ENCODE measurements at places on chromosomes 1 and 21.

DNA sequence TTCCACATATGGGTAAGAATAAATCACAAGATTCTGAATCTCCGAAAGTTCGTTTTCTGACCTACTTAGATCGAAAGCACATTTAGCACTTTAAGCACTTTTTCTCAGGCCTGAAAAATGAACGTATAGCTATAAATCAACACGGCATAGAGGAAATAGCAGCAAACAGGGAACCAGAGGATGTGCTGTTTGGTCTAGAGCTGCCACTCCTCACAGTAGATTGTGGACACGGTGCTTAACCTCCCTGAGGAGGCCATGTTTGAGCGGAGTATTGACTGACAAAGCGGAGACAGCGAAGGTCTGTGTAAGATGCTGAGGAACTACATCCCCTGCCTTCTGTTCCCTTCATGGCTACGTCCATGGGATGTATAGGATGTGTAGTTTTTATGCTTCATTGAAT, 452.8 kb upstream of the NCAM2 start:
- no peak for ATAC-seq

DNA sequence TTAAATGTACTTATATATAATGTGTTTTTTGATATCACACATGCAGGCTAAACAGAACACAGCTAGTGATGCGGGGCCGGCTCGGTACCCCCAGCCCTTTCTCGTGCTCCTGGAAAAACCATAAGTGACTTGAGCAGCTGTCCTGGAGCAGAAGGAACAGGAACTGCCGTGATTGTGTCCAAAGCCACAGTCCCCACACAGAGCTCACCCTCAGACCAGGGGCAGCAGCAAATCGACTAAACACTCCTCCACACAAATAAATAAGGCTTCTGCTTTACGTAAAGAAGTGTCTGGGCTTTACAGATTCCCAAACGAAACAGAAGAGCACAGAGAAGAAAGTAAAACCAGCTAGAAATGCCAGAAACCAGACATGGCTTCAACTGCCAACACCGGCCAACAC, 9.6 kb downstream of the UBE2J2 start:
- no peak for ATAC-seq

- ATAC-seq = no peak
Observed at GRCh38 chr1:172990598-172991215, 60.0 kb downstream of the TNFSF18 start.

- ATAC-seq = no peak
Observed at GRCh38 chr1:232322162-232322734, 307.7 kb downstream of the SIPA1L2 start.

DNA sequence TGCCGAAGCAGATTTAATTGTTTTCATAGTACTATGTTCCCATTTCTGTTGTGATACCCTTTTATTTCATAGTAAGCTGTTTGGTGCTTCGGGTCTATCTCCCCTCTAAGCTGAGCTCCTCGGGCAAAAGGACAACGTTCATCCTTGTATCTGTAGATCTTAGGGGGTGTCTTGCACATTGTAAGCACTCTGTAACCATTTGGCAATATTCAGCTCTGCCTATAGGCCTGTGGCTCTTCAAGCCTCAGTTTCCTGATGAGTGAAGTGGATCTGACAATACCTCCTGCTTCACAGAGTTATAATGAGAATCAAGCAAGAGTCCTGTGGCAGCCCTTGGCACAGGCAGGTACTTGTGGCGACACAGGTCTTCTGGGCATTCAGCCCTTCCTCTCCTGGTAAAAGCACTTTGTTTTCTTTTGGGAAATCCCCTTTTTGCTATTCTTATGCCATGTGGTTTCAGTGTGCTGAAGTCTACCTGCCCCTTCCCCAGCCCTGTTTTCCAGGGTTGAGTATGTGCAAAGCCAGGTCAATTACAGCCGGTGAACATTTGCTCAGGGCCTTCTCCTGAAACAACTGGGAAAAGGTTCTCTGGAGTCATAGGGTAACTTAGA, 8.5 kb upstream of the EXO1 start:
- no peak for ATAC-seq

- ATAC-seq = no peak
Observed at GRCh38 chr1:36387141-36387949, 1.6 kb upstream of the STK40 start.

DNA sequence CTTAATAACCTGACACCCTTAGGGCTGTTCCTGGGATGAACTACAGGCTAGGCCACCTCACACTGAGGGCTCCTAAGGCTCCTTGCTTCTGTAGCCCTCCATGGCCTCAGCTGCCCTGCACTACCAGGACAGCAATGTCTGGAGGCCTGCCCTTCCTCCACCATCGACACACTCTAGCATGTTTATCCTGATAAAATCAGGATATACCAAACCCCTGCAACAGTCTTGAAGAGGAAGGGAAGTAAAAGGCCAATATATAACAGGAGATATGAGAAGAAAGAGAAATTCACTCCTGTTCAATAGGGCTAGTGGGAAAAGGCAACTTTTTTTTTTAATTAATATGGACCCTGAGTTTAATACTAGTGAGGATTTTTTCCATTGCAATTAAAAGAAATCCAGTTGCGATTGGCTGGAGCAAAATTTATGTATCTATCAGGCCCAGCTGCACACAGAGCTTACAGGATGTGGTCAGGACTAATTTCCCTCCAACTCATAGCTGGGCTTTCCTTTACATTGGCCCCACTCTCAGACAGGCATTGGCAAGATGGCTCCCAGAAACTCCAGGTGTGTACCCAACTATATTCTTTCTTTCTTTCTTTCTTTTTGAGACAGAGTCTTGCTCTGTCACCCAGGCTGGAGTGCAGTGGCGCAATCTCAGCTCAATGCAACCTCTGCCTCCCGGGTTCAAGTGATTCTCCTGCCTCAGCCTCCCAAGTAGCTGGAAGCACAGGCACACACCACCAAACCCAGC, 13.5 kb upstream of the ATP2B4 start:
- ATAC-seq = no peak

DNA sequence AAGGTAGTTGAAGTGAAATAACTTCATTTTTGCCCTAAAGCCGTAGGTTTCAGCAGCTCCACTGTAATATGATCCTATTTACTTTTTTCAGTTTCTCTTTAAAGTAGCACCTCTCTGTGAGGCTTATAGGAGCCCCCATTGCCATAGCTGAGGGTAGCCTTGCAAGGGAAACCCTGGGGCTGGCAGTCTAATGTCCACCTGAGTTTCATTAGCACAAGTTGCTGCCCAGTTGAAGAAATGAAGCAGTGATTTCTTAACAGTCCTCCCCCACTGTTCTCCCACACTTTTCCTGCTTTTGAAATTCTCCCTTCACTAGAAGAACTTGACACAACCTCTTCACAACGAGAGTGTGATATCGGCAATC, 1.5 kb downstream of the HMCN1 start:
- no peak for ATAC-seq

DNA sequence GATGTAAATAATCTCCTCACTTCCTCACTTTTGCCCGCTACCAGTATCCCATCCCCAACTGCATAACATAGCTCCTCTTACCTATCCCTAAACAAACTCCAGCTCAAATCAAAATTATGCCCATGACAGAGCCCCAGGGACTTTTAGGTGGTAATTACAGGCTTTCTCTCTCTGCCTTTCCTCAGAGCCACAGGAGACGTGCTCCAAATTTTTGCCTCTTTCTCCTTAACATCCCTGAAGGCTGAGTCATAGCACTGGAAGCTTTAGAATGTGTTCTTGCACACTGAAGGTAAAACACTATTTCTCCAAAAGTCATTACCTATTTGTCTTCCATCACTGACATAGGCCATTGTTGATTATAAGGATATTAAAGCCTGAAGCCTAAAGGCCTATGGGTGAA, 263.5 kb upstream of the PLD5 start:
- ATAC-seq = no peak

DNA sequence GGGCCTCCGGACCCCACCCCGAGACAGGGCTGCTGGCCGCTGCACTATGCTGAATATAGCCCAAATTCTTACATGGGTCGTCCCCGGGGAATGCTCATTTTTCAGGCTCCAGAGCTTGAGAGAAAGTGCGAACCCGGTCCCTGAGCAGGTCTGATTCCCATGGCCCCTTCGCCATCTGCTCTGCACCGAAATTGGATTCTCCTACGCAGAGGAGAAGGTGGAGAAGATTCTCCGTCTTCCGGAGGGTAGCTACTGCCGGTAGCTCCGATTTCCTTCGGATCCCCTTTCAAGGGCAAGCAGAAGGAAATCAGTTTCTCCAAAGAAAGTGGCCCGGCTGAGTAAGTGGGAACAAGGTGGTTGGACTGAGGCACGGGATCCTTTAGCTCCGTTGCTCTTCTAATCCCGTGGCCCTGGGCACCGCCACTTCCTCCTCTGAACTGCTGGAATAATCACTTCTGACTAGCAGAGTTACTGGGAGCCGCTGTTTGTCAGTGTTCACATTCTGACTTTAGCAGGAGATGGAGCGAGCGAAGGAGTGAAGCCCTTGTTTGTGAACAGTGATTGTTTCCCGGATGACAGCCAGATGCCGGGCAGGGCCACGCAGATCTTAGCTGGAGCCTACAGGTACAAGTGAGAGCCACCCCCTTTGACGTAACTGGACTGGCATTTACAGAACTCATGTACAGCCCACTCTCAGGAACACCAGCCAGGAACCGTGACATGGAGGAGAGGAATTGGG, 1.1 kb upstream of the ZNF496 start:
- no peak for ATAC-seq

DNA sequence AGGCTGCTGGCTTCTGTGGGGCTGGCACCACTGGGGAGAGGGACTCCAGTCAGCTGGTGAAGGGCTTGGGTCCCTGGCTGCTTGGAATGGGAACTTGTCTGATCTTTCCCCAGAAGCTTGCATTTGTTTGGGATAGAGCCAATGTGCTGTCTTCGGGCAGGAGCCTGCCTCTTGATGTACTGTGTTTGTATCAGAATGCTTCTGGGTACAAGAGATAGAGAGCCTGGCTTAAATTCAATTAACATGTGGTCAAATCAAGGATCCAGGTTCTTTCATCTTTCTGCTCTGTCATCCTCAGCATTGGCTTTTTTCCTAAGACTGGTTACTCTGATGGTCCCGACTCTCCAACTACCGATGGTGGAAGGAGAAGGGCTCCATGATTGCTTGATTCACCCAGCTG, 16.0 kb upstream of the PROK1 start:
- no peak for ATAC-seq

DNA sequence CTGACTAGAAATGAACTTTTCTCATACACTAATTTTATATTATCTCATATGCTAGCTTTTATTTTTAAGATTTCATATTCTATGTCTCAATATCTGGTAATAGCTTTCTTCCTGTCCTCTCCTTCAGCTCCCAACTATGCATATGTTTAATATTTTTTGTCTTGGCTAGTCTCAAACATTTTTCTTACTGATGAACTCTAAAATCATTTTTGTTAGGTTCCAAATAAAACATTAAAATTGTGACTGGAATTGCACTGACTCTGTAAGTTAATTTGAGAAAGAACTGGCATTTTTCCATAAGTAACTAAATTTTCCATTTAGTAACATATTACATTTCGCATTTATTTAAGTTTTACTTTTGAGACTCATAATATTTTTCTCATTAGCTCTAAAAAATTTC, 368.5 kb upstream of the DPYD start:
- no peak for ATAC-seq

DNA sequence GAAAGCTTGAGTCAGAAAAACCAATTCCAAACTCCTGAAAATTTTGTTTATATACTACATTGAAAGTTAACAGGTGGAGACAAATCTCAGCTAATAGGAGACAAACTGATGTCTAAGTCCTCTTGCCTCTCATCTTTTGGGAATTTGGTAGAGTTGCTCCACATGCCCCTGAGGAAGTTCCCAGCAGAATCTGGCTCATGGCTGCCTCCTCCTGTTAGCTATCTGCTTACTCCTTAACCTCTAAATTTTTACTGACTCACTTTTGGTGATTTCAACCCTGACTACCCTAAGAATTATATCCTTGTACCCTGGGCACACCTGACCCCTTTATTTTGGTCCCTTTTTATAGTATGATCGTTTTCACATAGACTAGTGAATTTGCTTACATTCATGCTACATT, 633.7 kb upstream of the USP24 start:
- no peak for ATAC-seq

- no peak for ATAC-seq
Observed at GRCh38 chr1:174928541-174928940, 71.2 kb upstream of the CACYBP start.

- ATAC-seq = no peak
Observed at GRCh38 chr1:61391730-61392129, 309.4 kb downstream of the NFIA start.

DNA sequence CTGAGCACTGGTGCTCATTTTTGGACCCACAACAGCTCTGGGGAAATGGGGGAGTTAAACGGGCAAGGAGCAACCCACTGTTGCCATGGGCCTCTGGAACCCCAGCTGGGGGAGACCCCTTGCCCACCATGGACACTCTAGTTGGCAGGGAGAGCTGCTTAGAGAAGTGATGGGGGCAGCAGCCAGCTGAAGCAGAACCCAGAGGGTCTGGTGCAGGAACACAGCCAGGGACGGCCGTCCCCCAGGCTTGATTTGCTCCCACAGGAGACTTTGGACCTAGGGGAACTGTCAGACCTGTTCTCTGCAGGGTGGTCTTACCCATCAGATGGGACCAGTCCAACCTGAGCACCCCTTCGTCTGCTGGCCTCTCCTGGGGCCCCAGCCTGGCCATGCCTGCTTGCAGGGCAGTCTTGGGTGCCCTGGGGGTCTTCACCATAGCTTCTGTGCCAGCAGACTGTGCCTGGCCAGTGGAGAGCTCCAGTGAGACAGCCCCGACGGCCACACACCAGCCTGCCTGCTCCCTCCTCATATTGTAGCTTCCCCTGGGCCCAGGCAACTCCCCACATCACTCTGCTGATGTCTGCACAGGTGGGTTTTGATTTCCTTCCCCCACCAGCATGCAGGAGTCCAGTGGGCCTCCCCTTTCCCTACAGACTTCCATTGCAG, 11.3 kb downstream of the SPATC1L start:
- peak; percentile 22 for ATAC-seq

DNA sequence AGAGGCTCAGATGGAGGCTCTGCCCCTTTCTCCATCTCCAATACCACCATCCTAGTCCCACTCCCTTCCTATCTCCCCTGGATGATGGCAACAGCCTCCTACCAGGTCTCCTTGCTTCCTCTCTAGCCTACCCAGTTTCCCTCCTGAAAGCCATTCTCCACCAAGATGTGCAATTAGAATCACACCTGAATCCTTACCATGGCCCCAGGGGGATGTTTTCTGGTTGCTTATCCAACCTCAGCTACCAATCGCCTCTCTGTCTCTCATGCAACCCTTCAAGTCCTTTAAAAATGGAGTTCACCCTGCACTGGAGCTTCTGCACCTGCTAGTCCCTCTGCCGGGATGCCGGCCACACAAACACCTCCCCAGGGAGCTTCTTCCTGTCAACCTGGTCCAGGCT, 2.9 kb downstream of the RCAN1 start:
- no peak for ATAC-seq

GRCh38 chr1:239467730-239468129, 81.4 kb downstream of the CHRM3 start:
- ATAC-seq = no peak

DNA sequence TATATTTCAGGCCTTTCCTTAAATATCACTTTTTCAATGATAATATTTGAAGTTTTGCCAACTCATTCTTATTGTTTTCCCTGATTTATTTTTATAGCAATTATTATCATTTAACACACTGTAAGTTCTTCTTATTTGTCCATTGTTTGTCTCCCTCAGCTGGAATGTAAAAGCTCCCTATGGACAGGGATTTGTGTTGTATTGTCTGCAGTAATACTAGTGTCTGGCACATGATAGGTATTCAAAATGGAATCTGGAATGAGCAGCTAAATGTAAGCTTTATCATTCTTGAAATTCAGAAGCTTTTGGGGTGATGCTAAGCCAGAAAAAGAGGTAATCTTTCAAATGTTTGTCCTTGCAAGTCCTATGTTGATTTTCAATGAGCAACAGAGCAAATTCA, 112.1 kb downstream of the NEGR1 start:
- ATAC-seq = no peak

Data from esophagus mucosa (tissue), 1 donor.